ENCODE measurements at places on chromosomes 6 and 20.

- DNase-seq, result no peak
Observed at GRCh38 chr20:43925215-43925614, 10.6 kb downstream of the TOX2 start.

GRCh38 chr6:76861403-76861802 is 601.9 kb downstream of the HTR1B start:
- DNase-seq, result no peak

DNA sequence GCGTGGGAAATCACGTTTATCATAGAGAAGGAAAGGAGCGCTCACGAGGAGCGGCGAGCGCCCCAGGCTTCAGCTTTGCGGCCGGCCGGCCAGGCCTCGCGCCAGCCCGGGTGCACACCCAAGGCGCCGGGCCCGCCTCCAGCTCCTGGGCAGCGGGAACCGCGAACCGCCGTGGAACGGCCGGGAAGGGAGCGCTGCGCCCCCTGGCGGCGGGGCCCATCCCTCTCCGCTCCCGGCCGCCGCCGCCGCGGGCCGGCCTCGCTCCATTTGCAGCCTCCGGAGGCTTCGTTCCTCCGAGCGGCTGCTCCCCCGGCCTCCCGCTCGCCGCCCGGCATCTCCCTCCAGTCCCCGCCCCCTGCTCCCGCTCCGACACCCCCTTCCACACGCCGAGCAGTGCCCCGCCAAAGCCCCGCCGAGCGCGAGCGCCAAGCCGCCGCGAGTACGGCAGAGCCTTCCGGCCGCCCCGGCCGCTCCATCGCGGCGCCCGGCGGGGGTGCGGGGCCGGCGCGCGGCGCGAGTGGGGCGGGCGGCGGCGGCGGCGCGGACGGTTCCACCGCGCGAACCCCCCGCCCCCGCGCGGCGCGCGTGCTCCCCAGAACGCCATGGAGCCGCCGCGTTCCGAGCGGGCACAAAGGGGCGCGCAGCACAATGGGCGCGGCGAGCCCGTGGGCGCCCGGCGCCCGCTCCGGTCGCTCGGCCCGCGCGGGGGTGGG is 946 bp downstream of the BEND3 start:
- peak; percentile 52 for DNase-seq

DNA sequence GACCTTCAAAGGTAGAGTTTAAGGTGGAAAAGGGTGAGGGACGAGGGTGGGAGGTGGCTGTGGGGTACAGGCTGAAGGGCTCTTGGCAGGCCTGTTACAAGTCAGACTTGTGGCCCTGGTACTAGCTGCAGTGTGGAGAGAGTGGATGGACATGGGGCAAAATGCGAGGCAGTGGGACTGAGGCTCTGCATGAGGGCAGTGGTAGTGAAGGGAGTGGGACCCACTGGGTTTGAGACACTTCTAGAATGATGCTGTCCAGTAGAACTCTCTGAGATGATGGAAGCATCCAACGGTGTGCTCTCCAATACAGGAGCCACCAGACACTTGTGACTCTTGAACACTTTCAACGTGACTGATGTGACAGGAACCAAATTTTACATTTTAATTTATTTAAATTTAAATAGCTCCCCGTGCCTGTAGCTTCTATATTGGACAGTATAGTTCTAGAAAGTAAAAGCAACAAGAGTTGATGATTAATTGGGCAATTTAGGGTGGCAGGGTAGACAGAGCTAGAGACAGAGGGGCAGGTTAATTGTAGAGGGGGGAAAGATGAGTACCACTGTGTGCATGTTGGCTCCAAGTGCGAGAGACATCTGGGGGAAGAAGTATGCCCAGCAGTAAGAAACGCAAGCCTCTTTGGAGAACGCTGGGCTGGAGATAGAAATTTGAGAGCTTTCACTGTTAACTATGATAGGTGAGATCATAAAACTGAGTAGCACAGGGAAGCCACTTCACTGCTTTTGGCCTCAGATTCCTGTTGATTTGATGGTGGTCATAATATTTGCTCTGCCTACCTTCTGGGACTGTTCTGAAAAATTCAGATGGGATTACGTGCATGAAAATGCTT is 77.5 kb downstream of the TXNDC5 start:
- no peak for DNase-seq

- no peak for DNase-seq
Observed at GRCh38 chr20:57756921-57757320, 47.1 kb upstream of the PMEPA1 start.
